Articular chondrocyte of knee joint (primary cell): ENCODE measurements at places on chromosomes 11 and 22. TPM values are rescaled to one million over a fixed set of nuclear protein-coding genes. Genes with fewer than 3 reads are reported as not detected.

The DEFB131B gene
- total RNA-seq = not detected in 2 replicates

The CRYBB3 gene
- not detected in 2 replicates for total RNA-seq

The LRRC74B gene
- not detected in 2 replicates for total RNA-seq

The MAJIN gene
- total RNA-seq = not detected in 2 replicates

The OR51F2 gene
- not detected in 2 replicates for total RNA-seq

The SMTNL1 gene
- total RNA-seq = not detected in 2 replicates

The TRPM5 gene
- total RNA-seq = not detected in 2 replicates

The KIRREL3 gene
- 0.76 and 1.6 TPM in 2 replicates for total RNA-seq

The HEPN1 gene
- total RNA-seq = not detected in 2 replicates

The TXNRD2 gene
- total RNA-seq = 13.3 and 16.5 TPM in 2 replicates

The GSTT2B gene
- 1.7 and 19.7 TPM in 2 replicates for total RNA-seq

The CEP164 gene
- total RNA-seq = 38.5 and 38.8 TPM in 2 replicates

The TREH gene
- not detected in 2 replicates for total RNA-seq

The GUCY1A2 gene
- 0.91 and 4.6 TPM in 2 replicates for total RNA-seq

The GDPD4 gene
- not detected in 2 replicates for total RNA-seq

The TSGA10IP gene
- total RNA-seq = not detected in 2 replicates
